ENCODE measurements at places on chromosomes 16 and 17.
A peak's percentile ranks its signal among the peaks of the same experiment; 100 is the strongest.

GRCh38 chr17:15926039-15926740 lies 18.7 kb upstream of the ADORA2B start:
- DNase-seq, result no peak

DNA sequence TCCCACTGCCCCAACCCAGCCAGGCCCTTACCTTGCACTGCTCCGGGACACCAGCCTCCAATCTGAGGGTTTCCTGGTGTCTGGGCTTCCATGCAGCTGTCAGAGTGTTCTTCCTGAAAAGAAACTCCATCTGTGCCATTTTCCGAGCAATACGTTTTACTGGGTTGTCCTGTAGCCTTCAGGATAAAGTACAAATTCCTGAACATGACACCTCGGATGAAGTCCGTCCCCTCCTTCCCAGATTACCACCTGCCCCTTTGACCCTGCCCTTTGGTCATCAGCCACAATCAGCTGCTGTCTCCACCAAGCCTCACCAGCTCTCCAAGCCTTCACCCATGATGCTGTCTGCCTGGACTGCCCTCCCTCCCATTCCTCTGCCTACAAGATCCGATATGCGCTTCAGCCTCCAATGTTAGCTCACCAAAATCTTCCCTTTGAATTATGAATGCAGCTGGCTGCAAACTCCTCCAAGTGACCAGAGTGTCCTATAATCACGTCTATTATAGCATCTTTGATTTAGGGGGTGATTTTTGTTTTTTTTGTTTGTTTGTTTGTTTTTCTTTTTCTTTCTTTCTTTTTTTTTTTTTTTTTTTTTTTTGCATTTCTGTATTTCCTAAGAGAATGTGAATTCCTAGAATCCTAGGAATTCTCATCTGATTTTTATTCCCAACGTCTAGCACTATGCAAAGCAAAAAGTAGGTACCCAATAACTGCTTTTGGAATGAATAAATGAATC lies 60.6 kb upstream of the KIFC3 start:
- no peak for DNase-seq

GRCh38 chr17:30433514-30433913 lies 43.7 kb upstream of the GOSR1 start:
- DNase-seq, result no peak

DNA sequence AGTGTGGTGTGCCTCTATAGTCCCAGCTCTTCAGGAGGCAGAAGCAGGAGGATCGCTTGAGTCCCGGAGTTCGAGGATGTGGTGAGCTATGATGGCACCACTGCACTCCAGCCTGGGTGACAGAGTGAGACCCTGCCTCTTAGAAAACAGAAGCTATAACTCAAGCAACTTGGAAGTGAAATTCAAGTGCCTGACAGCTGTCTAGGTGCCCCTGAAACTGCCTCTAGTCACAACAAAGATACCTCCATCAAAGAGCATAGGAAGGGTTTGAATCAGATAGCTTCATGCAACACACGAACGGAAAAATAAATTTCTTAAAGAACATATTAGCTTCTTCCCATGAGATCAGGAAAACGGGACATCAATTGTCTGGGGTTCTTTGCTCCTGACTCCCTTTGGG lies 860 bp upstream of the PLCG2 start:
- DNase-seq, result no peak

GRCh38 chr17:45277216-45277849 lies 15.4 kb upstream of the SPATA32 start:
- peak; percentile 89 for DNase-seq

GRCh38 chr16:1199347-1200013 lies 25.6 kb downstream of the TPSG1 start:
- DNase-seq, result no peak

DNA sequence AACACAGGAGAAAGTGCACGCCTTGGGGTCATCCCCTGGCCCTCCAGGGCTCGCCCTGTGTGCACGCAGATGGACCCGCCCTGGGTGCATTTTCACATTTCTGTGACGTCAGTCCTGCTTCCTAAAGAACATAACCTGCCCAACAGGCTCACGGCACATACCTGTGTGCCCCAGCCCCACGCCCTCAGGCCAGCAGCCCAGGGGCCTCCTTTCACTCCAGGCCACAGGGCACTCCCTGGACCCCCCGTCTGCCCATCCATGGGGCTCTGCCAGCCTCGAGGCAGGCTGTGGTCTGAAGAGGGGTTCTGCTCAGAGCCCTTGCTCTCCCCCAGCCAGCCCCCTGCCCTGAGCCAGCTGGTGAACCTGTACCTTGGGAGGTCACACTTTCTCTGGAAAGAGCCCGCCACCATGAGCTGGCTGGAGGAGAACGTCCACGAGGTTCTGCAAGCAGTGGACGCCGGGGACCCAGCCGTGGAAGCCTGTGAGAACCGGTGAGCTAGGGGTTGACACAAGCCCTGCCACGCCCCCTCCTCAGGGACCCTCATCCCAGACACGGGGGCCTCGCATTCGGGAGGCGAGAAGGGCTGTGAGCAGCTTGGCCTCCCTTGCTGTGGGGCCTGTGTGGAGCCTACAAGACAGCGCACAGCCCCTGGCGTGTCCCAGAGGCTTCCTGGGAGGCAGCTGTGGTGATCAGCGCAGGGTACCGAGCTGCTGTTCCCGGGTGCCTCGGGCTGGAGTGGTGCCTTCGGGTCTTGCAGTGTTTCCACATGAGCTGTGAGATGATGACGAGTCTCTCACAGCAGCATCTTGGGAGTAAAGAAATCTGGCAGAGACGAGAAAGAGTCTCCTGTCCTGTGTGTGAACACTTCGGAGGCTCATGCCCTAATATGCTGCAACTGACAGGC lies 13.8 kb upstream of the MC1R start:
- no peak for DNase-seq

DNA sequence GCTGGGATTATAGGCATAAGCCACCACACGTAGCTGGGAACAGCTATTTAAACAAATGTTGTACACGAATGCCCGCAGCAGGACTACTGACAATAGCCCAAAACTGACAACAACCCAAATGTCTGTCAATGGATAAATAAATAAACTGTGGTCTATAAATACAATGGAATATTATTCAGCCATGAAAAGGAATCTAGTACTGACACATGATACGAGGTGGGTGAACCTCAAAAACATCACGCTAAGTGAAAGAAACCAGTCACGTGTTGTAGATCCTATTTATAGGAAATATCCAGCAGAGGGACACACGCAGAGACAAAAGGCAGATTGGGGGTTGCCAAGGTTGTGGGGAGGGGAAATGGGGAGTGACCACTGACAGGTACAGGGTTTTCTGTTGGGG lies 390.0 kb upstream of the TNRC6C start:
- DNase-seq, result no peak

DNA sequence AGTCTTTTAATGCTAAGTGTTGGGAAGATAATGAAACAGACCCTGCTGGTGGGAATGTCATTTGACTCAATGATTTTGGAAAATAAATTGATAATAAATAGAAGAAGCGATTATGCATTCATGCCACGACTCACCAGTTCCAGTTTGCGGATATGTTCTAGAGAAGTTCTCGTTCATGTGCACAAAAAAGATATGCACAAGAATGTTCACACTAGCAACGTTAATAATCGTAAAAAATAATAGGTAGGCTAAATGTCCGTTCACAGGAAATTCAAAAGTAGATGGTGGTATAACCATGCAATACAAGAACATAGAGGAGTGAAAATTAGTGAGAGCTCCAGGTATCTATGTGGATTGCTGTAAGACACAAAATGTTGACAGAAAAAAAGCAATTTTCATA lies 59.8 kb downstream of the NACA2 start:
- DNase-seq, result no peak

DNA sequence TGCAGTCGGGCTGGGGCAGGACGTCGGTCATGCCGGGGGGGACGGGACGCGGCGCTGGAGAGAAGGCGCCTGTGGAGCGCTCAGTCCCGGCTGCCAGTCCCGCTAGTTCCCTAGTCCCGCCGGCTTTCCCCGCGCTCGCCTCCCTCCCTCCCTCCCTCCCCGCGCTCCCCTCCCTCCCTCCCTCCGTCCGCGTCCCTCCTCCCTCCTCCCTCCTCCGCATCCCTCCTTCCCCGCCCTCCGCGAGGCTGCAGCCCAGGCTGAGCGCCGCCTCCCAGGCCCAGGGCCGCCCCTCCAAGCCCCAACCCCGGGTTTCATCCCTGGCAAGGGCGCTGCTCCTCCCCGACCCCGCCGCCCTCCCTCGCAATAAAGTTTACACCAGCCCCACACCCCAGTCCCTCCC lies 34.8 kb downstream of the TIMM22 start:
- no peak for DNase-seq

DNA sequence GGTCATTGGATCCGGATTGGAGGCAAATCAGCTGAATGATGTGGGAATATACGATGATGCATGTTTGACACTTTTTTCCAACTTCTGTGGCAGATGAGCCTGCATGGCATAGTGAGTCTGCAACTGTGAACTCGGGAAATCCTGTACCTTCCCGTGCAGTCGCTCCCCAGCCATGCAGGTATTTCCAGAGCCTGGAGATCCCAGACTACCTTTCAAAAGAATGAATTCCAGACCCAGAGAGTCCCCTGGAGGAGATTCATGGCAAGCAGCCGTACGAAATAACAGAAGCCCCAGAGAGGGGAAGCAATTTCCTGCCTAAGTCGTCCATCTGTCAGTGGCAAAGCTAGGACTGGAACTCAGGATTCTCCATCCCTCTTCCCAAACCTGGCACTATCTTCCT lies 75.7 kb upstream of the FAM20A start:
- DNase-seq, result no peak

- DNase-seq, result no peak
These were observed 73.7 kb downstream of the NETO2 start for GRCh38 chr16:47069841-47070584.

DNA sequence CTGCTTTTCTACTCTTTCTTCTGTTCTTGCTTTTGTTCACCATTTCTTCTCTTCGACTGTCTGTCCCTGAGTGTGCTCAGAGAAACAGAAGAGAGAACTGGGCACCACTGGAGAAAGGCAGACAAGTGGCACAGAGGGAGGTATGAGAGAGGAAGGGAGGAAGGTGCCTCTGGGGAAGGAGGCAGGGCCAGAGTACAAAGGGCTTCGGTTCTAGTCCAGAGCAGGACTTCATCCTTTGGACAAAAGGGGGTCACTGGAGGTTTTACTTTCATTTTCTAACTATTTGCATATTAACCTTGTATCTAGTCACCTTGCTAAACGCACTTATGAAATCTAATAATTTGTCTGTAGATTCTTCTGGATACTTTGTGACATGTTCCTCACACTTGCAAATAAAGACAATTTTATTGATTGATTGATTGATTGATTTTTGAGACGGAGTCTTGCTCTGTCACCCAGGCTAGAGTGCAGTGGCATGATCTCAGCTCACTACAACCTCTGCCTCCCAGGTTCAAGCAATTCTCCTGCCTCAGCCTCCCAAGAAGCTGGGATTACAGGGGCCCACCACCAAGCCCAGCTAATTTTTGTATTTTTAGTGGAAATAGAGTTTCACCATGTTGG lies 13.5 kb downstream of the ITGB4 start:
- no peak for DNase-seq

GRCh38 chr17:39775031-39775430 lies 37.3 kb downstream of the GRB7 start:
- no peak for DNase-seq

DNA sequence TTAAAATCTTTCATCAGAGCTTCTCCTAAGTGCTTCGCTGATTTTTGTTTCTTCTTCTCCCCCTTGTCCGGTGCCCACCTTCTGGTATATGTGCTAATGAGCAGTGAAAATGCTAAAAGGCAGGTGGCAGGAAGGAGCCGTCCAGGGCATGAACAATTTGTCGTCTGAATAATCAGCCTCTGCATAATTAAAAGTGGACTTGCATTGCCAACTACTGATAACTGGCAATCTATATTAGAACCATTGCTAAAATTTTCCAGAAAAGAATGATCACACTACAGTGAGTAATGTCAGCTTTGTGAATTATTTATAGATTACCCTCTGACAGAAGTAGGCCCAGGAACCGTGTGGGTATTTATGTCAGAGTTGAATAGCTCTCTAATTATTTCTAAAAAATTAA lies 28.1 kb downstream of the SERPINF1 start:
- DNase-seq, result no peak

- DNase-seq, result no peak
These were observed 206.0 kb downstream of the IRX3 start for GRCh38 chr16:54080524-54081008.

DNA sequence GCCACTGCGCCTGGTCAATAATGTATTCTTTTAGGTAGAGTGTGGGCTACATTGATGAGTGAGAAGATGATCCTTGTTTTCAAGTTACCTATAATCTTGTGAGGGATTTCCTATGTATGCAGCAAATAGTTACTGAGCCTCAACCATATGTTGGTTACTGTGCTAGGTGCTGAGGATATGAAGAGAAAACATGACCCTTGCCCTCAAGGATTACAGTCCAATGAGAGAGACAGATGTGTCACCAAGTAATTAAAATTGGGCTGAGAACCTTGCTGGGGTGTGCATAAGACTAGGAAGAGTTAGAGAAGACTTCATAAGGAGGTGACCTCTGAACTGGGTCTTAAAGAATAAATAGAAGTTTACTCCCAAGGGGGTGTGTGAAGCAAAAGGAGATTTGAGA lies 7.4 kb downstream of the POLR2A start:
- no peak for DNase-seq

DNA sequence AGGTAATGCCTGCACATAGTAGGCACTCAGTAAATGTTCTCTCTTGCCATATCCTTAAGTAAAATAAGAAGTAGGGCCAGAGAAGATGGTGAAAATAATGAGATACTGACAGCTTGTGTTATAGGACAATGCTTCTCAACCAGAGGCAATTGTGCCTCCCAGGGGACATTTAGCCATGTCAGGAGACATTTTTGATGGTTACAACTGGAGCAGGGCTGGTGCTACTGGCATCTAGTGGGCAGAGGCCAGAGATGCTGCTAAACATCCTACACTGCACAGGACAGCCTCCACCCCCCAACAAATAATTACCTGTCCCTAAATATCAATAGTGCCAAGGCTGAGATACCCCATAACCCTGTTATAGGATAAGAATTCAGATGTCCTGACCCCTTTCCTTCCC lies 1.7 kb downstream of the RAD51D start:
- no peak for DNase-seq

DNA sequence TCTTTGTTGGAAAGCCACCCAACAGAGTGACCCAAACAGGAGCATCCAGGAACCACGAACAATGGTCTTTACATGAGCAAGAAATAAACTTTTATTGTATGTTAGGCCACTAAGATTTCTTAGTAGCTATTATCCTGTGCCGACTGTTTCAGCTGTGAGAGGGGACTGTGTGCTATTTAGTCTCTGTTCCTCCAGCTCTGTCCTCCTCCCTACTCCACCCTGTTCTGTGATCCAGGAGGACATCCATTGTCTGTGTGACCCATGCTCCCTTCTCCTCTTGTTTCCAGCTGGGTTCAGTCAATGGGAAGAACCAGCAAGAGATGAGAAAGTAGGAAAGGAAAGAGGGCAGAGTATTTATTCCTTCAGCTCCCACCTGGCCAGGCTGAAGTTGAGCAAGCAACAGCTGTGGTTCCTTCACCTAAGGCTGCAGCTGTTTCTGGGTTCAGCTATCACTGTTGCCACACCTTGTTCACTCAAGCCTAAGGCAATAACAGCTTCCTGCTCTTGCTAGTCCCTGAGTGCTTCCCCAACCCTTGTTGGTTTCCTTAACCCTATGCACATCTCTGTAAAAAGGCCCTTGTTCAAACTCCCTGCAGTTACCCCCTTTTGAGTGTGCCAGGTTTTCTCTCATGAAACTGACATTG lies 14.9 kb upstream of the B4GALNT2 start:
- no peak for DNase-seq

Data from activated CD4-positive, alpha-beta T cell treated with anti-CD3 and anti-CD28 coated beads for 24 hours (primary cell).